ENCODE measurements at places on chromosomes 3 and 15. TPM values are rescaled to one million over a fixed set of nuclear protein-coding genes. Genes with fewer than 3 reads are reported as not detected.

GRCh38 chr3:88025001-88025552 is 33.7 kb downstream of the CGGBP1 start:
- no peak for DNase-seq

- DNase-seq: no peak
These were observed 19.1 kb downstream of the FGD5 start for GRCh38 chr3:14837878-14838258.

GRCh38 chr3:101631098-101631796 is 45.7 kb downstream of the ZBTB11 start:
- DNase-seq: no peak

- DNase-seq: no peak
These were observed 115.4 kb upstream of the C15orf61 start for GRCh38 chr15:67405208-67406191.

GRCh38 chr15:69282104-69282743 is 16.5 kb upstream of the PAQR5 start:
- no peak for DNase-seq

GRCh38 chr15:39139431-39140059 is 441.3 kb upstream of the THBS1 start:
- DNase-seq: no peak

GRCh38 chr3:29385046-29385830 is 104.4 kb downstream of the RBMS3 start:
- no peak for DNase-seq

DNA sequence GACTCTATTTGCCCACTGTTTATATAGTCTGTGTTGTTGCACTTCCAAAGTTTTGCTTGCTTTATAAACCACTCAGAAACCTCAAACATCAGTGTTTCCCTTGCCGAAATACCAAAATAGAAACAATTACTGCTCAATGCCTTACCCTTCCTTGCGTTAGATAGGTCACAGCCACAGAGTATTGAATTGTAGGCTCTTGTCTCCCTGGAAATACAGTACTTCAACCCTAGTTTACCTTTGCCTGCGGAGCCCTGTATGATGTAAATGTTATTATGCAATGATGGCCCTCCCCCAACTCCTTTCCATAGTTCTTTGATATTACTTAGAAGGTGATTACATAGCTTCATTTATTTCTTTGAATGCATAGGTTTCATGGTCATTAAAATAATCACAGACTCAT is 44.2 kb downstream of the SOX2 start:
- no peak for DNase-seq

DNA sequence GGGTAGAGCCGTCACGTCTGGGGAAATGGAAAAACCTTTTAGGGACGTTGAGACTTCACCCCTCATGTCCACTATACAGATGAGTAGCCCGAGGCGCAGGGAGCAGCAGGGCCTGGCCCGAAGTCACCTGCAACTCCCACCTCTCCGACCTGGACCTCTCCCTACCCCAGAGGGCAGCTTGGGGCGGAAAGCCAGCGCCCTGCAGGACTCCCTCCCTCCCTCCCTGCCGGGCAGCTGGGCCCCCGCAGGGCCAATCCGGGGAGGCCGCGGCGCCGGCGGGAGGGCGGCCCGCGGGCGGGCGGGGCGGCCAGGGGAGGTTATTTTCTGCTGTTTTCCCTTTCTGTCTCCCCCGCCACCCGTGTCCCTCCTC is 2.0 kb downstream of the WNT7A start:
- DNase-seq: no peak

DNA sequence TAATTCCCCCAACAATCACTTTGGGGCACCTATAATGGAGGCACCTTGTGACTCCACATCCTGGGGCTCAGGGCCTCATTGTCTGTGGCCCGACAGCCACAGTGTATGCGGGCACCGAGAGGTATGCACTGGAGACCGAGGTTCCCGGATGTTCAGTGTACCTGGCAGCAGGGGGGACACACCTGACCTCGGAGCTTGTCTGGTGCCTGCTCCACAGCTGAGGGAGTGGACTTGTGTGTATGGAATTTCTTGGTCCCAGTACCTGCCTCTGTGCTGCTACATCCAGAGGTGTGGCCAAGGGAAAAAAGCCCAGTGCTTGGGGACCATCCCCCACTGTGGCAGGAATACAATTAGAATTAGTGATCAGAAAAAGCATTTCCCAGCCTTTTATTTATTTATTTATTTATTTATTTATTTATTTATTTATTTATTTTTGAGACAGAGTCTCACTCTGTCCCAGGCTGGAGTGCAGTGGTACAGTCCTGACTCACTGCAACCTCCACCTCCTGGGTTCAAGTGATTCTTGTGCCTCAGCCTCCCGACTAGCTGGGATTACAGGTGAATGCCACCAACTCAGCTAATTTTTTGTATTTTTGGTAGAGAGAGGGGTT is 8.8 kb upstream of the AEN start:
- no peak for DNase-seq

DNA sequence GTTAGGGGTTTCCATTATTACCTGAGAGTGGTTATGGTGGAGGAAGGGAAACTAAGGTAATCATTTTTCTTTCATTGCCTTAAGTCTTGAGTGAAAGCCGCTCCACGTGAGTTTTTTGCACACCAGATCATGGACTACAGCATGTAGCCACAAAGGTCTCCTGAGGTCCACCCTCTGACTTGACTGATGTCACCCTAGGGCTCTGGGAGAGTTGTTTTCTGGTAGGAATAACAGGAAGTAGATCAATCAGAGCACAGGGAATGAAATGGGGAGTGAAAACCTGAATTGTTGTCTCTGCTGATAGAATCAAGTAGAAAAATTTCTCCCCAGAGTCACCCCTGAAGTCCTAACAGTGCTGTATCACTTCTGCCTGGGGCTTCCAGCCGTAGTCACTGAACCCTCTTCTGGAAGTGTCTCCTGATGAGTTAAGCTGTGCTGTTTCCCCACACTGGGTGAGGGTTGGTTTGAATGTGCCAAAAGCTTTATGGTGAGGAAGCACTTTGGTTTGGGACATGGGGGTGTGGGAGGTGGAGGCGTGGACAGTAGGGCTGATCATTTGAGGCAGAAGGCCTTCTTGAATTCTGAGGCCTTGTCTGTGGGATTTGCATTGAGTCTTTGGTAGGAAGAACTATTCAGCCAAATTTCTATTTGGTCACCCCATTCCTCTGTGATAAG is 64.3 kb downstream of the SLCO3A1 start:
- no peak for DNase-seq

DNA sequence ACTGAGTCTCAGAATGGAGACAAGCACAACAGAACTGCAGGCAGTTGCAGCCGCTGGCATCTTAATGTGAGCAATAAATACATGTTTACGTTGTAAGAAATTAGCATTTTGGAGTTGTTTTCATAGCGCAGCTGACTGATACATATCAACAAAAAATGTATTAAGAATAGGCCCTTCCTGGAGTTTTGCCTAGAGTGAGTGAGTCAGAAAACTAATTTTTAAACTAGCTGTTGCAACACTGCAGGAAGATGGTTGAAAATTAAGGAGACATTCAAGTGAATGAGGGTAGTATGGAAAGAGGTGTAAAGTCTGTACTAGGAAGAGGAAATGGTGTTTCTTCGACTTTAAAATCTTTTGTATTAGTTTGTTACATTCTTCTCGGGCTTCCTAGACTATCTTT is 39.6 kb upstream of the TIMP4 start:
- no peak for DNase-seq

- DNase-seq: no peak
These were observed 50.9 kb downstream of the FEM1B start for GRCh38 chr15:68328443-68328842.

- DNase-seq: no peak
These were observed 19.3 kb upstream of the PIAS1 start for GRCh38 chr15:68034719-68035293.

- DNase-seq: no peak
These were observed 57.9 kb downstream of the RORA start for GRCh38 chr15:61171209-61171608.

DNA sequence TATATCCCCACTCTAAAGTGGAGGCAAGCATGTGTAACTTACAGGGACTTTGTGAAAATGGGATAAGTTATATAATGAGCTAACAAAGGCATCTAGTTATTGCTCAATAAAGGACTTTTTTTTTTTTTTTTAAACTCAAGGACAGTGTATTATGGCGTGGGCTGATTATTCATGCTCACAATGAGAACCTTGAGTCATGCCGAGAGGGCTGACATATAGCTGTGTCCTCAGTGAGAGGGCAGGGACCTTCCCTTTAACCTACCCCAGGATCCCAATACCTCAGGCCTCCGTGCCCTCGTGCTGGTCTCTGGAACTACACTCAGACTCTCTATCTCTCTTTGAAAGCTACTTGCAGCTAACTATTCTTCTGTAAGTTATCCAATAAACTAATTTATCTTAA is 319.9 kb upstream of the ICE2 start:
- no peak for DNase-seq

LYZL4 gene
- total RNA-seq: not detected

ZNF660 gene
- 19.2 TPM for total RNA-seq

SAMD7 gene
- not detected for total RNA-seq

BCHE gene
- 7.1 TPM for total RNA-seq

FURIN gene
- total RNA-seq: 62.1 TPM

SLCO2A1 gene
- total RNA-seq: 3.4 TPM

OR5K2 gene
- total RNA-seq: not detected
